Activated CD4-positive, alpha-beta T cell treated with anti-CD3 and anti-CD28 coated beads, Interleukin-2, amount 10 ng/mL, durations not matched to agents 24 days and 14 days (primary cell): ENCODE measurements at places on chromosomes 1 and 21. TPM values are rescaled to one million over a fixed set of nuclear protein-coding genes. Genes with fewer than 3 reads are reported as not detected.

Gene SLC45A3
- total RNA-seq: 1.0 and 1.1 TPM in 2 replicates

Gene SH3D21
- total RNA-seq: 17.0 and 19.4 TPM in 2 replicates

Gene ERG
- total RNA-seq: 0.12 and 0.14 TPM in 2 replicates

Gene IVNS1ABP
- 186 and 187 TPM in 2 replicates for total RNA-seq

Gene RUNX1
- 100 and 101 TPM in 2 replicates for total RNA-seq

Gene TSTD1
- 41.7 and 49.7 TPM in 2 replicates for total RNA-seq

Gene TCEANC2
- 10.0 and 11.6 TPM in 2 replicates for total RNA-seq

Gene MYOCOS
- 0.21 TPM in 1 of 2 replicates, not detected in the other for total RNA-seq

Gene CPTP
- 11.5 and 12.3 TPM in 2 replicates for total RNA-seq

Gene DRAM2
- 25.8 and 26.5 TPM in 2 replicates for total RNA-seq

Gene RGS4
- not detected in 2 replicates for total RNA-seq

Gene TCHHL1
- total RNA-seq: not detected in 2 replicates

Gene UTS2
- not detected in 2 replicates for total RNA-seq

Gene INSRR
- total RNA-seq: 0.68 and 0.71 TPM in 2 replicates
